Activated effector memory CD4-positive, alpha-beta T cell treated with anti-CD3 and anti-CD28 coated beads, Interleukin-2, amount 50 U/mL, for 16 hours (primary cell): ENCODE measurements at places on chromosomes 3 and 15.
A peak's percentile ranks its signal among the peaks of the same experiment; 100 is the strongest.

DNA sequence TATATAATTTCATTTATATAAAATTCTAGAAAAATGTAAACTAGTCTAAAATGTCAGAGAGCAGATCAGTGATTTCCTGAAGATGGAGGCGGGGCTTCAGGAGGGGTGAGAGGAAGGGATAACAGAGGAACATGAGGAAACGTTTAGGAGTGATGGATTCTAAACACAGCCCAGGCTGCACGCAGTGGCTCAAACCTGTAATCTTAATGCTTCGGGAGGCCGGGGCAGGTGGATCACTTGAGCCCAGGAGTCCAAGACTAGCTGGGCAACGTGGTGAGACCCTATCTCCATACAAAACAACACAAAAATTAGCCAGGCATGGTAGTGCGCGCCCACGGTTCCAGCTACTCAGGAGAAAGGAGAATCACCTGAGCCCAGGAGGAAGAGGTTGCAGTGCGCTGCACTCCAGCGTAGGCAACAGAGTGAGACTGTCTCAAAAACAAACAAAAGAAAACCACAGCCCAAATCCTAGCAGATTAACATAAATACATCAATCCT, 18.0 kb upstream of the IQCF1 start:
- peak; percentile 51 for DNase-seq

GRCh38 chr15:67125589-67126502, 60.4 kb downstream of the SMAD3 start:
- no peak for DNase-seq

DNA sequence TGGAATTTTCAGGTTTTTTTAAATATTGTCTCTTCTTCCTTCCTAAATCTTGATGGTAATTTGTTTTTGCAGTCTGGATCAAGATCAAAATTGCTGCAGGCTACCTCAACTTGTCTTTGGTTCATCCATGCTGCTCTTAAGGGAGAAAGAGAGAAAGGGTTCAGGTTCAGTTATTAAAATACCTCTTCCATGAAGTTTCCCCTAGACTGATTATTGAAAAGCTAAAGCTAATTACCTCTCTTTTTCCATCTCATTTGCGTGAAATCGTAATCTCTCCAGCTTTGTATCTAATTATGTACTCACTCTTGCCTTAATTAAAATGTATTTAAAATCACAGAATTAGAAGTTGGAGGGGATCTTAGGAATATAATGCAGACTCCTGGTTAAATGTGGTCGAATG, 52.7 kb downstream of the SLC28A2 start:
- no peak for DNase-seq

DNA sequence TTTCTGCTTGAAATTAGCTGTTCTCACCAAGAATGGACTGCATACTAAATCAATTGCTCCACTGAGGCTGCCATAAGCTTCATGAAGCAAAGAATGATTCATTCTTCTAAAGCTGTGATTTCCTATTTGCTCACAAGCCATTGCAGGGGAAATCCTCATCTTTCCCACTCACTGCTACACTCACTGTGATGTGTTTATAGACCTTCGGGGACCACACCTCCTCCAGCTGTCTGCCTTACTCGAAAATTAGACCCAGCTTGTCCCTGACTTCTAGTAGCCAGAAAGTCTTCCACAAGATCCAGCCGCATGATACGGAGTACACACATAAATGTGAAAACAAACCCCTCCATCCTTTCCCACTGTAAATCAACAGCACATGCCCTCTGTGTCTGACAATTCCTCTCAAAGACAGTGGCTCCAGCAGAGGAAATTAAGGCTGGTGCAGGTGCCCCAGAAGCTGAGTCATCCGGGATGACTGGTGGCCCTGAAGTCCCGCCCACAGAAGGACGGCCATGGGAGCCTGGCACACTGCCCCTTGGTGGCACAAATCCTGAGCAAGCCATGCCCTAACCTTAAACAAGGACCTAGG, 172.0 kb downstream of the STT3B start:
- no peak for DNase-seq

- DNase-seq: no peak
These were observed 66.5 kb upstream of the TBL1XR1 start for GRCh38 chr3:177263615-177264368.

- peak; percentile 68 for DNase-seq
These were observed 87.2 kb downstream of the TGFBR2 start for GRCh38 chr3:30693470-30694120.

DNA sequence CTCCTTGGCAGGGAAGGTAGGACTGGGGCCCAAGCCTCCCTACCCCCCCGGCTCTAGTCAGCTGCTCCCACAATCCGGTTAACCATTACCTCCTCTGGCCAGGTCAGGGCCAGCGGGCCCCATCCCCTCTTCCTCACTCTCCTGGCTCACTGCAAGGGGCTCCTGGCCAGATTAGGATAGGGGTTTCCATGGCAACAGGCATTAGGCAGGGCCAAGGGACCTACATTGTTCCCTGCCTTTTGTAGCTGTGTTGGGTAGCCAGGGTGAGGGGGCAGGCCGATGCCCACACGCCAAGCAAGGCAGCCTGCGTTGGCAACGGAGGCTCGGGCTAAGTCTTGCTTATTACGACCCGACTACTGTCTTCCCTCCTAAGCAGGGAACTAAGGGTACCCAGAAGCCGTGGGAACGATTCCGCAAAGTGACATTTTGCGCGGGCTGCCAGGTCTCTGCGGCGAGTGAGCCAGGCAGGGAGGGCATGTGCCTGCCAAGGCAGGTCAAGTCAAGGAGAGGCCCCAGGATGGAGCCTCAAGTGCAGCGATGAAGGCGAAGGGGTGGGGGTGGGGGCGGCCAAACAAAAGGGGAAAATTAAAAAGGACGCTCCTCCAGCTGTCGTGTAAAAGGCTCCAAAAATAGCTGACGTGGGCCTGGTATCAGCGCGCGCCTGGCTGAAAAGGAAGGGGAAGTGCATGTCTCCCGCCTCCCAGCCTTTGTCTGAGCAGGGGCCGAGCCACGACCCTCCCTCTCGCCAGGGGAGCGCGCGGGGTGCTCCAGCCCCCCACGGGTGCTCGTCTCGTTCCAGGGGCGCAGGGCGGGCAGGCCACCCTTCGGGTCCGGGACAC, 919 bp downstream of the IDH2 start:
- DNase-seq: peak; percentile 75

DNA sequence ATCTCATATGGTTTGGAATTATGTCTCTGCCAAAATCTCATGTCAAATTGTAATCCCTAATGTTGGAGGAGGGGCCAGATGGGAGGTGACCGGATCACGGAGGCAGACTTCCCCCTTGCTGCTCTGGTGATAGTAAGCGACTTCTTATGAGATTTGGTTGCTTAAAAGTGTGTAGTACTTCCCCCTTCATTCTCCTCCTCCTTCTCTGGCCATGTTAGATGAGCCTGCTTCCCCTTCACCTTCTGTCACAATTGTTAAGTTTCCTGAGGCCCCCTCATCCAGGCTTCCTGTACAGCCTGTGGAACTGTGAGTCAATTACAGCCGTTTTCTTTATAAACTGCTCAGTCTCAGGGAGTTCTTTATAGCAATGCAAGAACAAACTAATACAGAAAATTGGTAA, 51.1 kb downstream of the NEDD4 start:
- DNase-seq: no peak

DNA sequence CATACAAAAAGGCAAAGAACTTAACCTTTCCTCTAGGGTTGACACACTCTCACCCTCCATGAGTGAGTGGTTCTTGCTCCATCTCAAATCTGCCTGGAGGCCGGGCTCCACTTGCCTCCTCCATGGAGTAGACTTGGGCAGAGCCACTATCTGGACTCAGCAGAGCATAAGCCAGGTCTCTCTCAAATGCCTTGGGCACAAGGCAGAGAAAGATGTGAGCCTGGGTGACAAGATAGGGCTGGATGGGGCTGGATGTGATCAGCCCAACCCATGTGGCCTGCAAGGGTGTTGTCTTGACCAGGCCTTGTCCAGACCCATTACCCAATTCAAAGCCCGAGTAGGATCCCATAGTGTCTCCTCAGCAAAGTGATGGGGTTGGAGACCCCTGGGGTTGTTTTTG, 4.2 kb upstream of the RPL29 start:
- no peak for DNase-seq

- no peak for DNase-seq
These were observed 53.1 kb downstream of the SLC30A4 start for GRCh38 chr15:45469441-45469840.

- DNase-seq: no peak
These were observed 797.6 kb upstream of the ARRDC4 start for GRCh38 chr15:97162805-97163495.

- DNase-seq: no peak
These were observed 137.6 kb downstream of the SRGAP3 start for GRCh38 chr3:9111866-9112265.

DNA sequence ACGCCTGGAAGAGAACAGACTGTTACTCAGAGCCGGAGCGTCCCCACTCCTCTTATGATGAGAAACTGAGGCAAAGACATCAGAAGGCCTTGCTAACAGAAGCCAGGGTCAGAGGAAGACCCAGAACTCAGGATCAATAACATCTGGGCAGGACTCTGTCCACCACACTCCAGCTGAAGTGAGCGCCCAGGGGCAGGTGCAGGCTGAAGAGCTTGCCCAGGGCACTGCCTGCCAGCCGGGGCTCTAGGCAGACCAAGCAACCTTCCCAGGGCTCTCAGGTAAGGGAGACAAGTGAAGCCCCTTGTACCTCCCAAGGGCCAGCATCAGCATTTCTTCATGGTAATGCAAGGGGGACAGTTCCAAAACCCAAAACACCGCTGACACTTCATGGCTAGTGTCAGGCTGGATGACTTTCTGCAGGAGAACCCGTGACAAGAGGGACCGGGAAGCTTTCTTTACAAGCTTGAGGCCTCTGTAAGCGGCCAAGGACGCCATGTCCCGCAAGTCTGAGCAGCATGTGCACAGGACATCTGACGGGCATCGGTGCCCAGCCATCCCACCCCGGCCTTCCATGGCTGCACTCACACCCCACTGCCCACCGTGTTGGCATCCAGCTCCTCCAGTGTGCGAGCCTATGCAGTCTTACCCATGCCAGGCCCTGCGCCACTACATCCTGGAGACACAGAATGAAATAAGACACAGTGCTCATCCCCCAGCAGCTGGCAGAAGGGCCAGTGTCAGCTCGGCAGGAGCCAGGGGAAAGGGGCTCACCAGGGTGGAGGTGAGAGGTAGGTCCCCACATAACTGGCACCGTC, 14.1 kb downstream of the XXYLT1 start:
- no peak for DNase-seq

GRCh38 chr3:160601288-160601687, 35.9 kb upstream of the KPNA4 start:
- no peak for DNase-seq

DNA sequence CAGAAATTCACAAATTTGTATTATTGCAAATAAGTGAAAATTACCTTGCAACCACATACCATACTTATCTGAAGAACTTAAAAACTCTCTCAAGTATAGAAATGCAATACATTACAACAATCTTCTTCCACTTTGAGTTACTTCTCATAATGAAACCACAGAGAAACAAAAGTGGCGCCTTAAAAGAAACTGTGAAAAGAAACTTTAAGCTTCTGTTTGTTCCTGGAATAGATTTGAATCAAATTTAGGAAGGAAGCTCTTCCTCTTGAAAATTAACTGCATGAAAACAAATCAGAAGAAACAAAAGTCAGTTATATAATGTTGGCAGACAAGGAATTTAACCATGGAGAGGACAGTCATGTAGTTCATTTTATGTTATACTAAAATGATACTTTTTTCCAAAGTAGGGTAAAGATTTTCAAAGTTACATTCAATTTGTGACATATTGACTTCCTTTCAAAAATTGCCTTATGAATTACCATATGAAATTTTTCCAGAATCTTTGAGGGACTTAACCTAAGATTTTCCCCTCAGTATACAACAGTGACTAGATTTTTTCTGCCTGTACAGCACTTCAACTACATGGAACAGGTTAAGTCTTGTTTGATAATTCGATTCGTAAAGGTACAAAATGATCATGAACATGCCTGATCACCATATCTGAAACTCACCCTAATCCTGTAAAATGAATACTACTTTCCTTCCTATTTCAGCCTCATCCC, 57.6 kb upstream of the TNFSF10 start:
- no peak for DNase-seq

- DNase-seq: no peak
These were observed 3.6 kb downstream of the CTNNB1 start for GRCh38 chr3:41202834-41203345.

DNA sequence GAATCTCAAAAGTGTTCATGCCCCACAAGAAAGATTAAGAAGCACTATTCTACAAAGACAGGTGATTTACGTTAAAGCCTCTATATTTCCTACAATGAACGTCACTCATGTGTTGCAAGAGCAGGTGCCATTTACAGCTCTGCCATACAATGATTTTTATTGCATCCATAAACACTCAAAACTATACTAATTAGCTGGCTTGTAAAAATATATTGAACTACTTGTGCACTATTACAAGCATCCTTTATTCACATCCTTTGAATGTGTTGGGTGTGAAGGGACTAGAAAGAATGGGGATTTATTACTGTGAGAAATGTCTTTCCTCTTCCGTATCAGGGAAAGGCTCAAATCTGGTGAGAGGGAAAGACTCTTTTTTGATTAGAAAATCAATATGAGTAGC, 50.7 kb upstream of the C3orf49 start:
- DNase-seq: no peak

- DNase-seq: no peak
These were observed 8.9 kb upstream of the PLOD2 start for GRCh38 chr3:146169891-146170290.

GRCh38 chr3:127887321-127887720, 27.7 kb upstream of the KBTBD12 start:
- DNase-seq: no peak

- no peak for DNase-seq
These were observed 97.3 kb downstream of the SLCO3A1 start for GRCh38 chr15:91950631-91951329.

DNA sequence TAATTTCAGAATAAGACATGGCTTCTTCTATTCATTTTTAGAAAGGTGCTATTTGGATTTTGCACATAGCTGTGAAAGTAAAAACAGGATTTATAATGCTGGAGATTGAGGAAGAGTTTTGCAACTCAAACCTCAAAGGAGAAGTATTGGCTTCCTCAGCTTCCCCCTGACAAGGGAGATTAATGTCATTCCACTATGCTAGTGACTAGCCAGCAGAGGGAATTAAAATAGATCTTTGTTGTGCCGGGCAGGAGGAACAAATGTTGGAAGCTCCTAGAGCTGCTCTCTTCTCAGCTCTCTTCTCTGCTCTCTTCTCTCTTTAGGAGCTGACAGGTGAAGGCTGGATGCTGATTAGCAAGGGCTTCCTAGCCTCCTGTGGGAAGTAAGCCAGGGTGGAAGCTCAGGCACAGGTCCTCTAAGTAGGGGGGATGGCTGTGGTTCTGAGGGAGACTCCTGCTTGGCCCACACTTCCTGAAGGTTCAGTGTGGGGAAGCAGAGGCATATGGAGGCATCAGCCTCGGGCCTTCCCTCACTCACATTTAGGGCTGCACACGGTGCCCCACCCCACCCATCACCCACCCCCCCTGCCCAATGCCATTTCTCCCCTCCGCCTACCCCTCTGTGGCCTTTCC, 29.6 kb downstream of the CX3CR1 start:
- no peak for DNase-seq
